ENCODE measurements at places on chromosomes 13 and 19.
A peak's percentile ranks its signal among the peaks of the same experiment; 100 is the strongest.

GRCh38 chr19:23770672-23771250 is 12.1 kb upstream of the ZNF681 start:
- no peak for DNase-seq

DNA sequence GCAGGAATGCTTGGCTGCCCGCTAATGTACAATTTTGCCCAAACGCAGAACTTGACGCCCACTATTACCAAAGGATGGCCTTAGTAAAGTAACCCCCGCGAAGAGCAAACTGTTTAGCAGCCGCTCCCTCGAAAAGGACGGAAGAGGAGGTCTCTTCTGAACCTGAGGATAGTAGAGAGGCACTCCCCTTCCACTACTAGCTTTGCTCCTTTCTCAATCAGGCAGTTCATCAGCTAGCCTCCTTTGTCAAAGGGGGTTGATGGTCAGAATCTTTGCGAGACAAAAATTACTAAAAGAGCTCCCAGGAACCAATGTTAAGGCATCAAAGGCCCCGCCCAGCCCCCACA is 534 bp downstream of the CAB39L start:
- DNase-seq = no peak

DNA sequence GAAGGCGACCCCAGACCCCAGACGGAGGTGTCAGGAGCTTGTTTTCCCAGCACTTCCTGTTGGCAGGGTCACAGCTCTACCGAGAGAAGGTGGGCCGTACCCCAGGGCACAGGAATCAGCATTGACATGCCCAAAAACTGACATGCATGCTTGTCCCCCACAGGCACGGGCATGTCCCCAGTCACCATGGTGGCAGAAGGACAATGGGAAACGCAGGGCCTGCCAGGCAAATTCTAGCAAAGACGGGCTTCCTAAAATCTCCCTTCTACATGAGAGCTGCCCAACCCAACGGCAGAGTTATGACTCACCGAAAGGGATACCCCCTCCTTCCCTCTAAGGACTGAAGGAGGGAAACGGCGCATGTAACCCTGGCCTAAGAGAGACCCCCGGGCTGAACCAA is 18.5 kb downstream of the TSHZ3 start:
- no peak for DNase-seq

GRCh38 chr13:30165071-30165470 is 142.3 kb downstream of the KATNAL1 start:
- no peak for DNase-seq

DNA sequence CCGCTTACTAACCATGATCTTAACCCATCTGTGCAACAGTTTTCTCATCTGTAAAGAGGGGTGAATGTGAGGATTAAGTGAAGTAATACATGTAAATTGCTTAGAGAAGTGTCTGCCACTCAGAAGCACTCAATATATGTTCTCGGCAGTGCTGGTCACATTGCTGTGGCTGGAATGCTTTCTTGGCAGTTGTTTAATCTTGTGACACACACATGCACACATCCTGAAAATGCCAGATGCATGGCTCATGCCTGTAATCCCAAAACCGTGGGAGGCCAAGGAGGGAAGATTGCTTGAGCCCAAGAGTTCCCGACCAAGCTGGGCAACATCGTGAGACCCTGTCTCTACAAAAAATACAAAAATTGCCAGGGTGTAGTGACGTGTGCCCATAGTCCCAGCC is 4.9 kb upstream of the DMKN start:
- DNase-seq = no peak

GRCh38 chr19:33345163-33345562 is 28.3 kb upstream of the CEBPG start:
- DNase-seq = no peak

GRCh38 chr13:51998723-51999509 is 12.3 kb downstream of the ATP7B start:
- DNase-seq = no peak

DNA sequence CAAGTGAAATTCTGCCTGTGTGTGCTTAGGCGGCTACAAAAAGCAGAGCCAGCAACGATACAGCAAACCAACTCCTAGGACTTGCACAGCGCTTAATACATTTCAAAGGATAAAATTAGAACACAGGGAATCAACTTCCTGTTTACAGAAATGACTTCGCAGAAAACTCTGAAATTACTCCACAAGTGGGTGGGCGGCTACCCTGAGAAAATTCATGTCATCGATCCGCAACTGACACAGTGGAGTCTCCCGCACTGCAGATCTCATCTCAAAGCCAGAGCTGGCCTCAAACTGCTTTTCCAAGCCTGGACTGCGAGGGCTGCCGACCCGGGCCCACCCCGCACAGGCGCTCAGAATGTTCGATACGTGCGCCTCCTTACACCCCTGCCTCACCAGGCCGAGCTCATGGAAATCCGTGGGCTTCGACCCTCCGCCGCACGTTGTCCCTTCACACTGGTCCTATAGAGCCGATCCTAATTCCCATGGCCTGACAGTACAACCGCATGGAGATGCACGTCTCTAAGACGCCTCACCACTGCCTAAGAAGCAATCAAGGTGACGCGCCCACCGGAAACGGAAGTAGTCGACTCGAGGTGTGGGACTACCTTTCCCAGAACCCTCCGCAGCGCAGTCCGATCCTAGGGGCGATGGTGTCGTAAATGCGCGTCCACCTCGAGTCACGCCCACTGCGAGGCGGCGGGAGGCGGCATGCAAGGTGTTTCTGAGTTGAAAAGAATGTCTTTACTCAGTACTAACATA is at the start of gene ZNF229:
TSS of gene ZNF229 (minus strand) at position 557 of the 759 bp plus-strand sequence. CDS start 5,625 bp downstream, outside the sequence.
- peak; percentile 35 for DNase-seq

GRCh38 chr19:41565379-41565720 is 10.6 kb upstream of the CEACAM21 start:
- no peak for DNase-seq

GRCh38 chr13:58329746-58330145 is 698.2 kb downstream of the PCDH17 start:
- no peak for DNase-seq

DNA sequence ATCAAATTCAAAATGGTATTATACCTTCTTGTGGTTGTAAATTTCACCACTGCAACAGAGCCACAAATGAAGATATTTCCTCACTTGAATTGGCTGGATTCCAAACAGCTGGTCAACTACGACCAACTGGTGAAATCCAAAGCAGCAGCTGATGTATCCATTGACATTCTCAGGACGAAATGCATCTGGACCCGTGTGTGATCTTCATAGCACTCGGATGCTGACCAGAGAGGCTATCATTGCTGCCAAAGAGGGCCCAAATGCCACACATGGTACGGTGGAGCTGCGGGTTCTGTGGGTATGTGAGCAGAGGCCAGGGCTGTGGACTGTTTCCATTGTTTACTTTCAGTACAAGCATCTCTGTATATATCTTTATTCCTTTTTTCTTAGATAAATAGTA is 25.6 kb upstream of the PCCA start:
- DNase-seq = no peak

GRCh38 chr19:50300814-50301606 is 28.2 kb downstream of the KCNC3 start:
- DNase-seq = no peak

GRCh38 chr13:94346261-94347019 is 133.0 kb downstream of the DCT start:
- DNase-seq = no peak

DNA sequence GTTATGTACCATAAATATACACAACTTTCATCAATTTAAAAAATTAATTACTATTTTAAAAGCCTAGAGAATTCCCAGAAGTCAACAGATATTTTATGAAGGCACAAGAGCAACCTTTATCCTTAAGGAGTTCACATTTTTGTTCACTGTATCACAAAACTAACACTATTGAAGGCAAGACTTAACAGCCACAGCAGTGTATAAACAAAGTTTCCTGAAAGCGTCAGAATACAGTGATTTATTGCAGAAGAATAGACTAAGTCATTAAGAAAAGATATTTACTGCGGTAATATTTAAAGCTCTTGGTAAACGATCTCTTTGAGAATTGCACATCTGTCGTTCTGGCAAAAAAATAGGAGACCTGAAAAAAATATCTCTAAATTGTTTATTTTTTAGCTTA is 419.3 kb upstream of the NBEA start:
- DNase-seq = no peak

DNA sequence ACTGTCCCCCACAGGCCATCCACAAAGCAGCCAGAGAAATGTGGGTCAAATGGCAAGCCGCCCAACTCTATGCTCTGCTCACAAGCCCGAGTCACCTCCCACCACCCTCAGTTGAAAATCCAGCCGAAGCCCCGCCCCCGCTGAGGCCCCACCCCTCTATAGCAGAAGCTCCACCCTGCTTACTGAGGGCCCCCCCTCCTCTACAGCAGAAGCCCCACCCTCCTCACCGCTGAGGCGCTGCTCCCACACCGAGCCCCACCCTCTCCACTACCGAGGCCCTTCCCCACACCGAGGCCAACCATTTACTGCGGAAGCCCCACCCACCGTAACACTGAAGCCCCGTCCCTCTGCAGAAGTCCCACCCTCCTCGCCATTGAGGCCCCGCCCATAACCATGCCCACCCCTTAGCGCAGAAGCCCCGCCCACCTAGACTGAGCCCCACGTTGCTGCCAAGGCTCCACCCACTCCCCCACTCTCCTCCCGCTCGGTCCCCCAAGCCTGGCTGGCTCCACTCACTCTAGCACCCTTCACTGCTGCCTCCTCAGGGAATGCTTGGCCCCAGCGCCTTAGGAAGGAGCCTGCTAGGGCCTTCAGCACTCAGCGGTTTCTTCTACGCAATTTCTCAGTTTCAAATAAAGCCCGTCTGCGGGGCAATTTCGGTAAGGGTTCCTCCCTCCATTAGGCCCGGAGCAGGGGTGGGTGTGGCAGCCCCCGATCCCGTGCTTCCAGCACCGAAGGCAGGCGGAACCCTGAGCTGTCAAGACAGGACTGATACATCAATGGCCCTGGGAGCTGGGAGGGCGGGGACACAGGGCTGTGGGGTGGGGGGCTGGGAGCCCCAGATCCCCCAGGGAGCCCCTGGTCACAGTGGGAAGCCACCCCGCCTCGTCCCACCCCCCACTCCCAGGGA is 9.0 kb upstream of the MYDGF start:
- DNase-seq = no peak

DNA sequence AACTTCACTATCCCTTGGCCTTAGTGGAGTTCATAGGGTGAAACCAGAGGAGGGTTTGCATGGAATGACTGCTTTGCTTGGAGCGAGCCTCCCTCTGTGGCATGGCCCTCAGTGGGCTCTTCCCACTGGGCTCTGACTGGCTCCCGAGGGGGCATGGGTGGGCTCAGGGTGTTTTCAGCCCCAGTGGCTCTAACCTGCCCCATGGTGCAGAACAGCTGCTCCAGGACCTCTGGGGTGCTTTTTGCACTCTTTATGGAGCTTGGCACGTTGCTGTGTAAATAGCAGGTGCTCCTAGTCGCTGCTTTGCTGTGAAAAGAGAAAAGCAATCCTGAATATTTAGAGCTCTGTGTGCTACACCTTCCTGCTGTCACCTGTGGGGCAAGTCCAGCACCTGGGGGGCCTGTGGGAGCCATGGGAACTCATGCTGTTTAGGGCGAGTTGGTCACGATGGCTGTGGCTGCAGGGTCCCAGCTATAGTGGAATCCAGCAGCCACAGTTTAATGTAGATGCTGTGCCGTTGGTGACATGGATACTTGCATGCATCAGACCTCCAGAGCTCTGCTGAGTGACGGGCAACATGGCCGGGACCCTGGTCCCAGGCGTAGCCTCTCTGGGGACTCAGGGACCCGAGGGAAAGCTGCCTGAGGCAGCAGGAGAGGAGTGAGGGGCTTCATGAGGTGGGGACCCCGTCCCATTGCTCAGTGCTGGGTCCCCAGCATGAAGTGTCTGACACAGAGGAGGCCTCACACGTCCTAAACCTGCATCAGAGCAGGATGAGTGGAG is 14.3 kb upstream of the MCF2L start:
- DNase-seq = no peak

DNA sequence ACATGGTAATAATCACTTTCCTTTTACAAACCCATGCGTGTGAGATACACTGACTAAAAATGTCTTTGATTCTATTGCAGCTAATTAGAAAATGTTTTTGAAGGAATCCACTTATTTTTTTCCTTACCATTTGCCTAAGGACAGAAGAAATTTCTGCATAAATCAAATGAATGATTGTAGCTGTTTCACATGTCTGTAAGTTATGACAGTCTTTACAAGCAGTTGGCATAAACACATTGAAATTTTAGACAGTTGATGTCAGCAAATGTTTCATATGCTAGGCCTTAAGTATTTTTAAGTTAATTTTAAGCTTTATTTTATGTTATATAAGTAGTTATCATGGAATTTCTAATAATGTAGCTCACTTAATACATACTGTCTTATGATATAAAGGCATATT is 598.4 kb upstream of the SLITRK6 start:
- no peak for DNase-seq

DNA sequence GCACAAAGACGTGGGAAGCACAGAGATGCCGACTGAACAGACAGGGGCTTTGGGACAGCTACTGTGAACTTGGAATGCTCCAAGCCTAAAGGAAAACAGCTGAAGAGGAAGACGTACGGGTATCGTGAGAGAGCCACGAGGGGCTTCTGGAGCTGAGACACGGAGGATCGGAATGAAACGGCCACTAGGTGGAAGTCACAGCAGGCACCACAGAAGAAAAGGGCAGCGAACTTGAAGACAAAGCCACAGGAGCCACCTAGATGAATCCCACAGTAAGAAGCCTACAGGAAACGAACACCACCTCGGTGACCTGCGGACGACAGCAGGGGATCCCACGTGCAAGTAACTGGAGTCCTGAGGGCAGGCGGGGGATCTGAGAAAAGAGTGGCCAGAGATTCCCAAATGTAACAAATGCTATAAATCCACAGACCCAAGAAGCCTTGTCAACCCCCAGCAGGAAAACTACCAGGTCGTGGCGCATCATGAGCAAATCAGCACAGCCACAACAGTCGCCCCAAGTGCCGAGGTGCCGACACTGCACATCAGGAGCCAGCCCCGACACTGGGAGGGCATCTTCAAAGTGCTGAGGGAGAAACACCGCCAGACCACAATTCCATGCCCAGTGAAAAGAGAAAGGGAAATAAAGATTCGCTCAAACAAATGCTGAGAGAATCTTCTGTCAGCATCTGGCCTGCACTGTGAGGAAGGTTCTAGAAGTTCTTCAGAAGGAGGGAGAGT is 39.3 kb upstream of the ISYNA1 start:
- DNase-seq = no peak

GRCh38 chr13:26721251-26722121 is 39.1 kb downstream of the GPR12 start:
- DNase-seq = no peak

Data from stimulated activated CD4-positive, alpha-beta T cell treated with anti-CD3 and anti-CD28 coated beads, TNF-alpha, amount 100 ng/mL, for 4 hours (primary cell).